ENCODE measurements at places on chromosomes 13 and 19. TPM values are rescaled to one million over a fixed set of nuclear protein-coding genes. Genes with fewer than 3 reads are reported as not detected.

DNA sequence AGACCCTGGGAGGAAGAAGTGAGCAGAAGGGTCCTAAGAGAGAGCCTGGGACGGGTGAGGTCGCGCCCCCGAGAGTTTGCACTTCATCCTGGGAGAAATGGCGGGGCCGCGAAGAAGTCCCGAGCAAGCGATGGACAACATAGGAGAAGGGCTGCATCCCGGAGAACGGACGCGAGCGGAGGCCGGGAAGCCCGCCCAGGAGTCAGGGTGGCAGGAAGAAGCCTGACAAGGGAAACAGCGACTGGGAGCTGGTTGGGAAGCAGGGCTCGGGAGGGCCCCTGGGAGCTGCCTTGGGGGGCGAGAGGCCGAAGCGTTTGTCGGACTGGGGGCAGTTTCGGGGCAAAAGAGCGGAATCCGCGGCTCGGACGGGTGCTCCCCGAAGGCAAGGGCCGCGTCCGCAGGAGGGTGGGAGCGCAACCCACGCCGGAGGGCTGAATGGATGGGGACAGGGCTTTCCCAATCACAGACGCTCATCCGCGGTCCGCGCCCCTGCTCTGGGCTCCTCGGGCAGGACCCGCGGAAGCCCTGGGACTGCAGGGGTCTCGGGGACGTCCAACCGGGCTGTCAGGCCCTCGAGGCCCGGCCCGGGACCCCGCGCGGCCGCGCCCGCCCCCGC is 469 bp downstream of the ABHD17A start:
- no peak for DNase-seq

DNA sequence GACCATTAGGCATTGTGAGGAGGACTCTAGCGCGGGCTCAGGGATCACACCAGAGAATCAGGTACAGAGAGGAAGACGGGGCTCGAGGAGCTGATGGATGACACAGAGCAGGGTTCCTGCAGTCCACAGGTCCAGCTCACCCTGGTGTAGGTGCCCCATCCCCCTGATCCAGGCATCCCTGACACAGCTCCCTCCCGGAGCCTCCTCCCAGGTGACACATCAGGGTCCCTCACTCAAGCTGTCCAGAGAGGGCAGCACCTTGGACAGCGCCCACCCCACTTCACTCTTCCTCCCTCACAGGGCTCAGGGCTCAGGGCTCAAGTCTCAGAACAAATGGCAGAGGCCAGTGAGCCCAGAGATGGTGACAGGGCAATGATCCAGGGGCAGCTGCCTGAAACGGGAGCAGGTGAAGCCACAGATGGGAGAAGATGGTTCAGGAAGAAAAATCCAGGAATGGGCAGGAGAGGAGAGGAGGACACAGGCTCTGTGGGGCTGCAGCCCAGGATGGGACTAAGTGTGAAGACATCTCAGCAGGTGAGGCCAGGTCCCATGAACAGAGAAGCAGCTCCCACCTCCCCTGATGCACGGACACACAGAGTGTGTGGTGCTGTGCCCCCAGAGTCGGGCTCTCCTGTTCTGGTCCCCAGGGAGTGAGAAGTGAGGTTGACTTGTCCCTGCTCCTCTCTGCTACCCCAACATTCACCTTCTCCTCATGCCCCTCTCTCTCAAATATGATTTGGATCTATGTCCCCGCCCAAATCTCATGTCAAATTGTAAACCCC is 2.8 kb upstream of the CEACAM5 start:
- DNase-seq, result peak; percentile 34

Gene SIGLECL1
- not detected for total RNA-seq

Gene LACC1
- total RNA-seq, result 0.47 TPM

Gene LILRA6
- total RNA-seq, result not detected

Data from A673 (cell line).